A549 treated with CORT108297 at 1 μM for 4 hours (cell line): ENCODE measurements at places on chromosomes 2 and 18. TPM values are rescaled to one million over a fixed set of nuclear protein-coding genes. Genes with fewer than 3 reads are reported as not detected.

SAG gene
- total RNA-seq, result not detected in 5 replicates

RNF152 gene
- 0.02 to 0.06 TPM (median 0.04 TPM) in 4 of 5 replicates, not detected in the other for total RNA-seq

UBXN4 gene
- 33.0 to 47.0 TPM (median 41.2 TPM) in 5 replicates for total RNA-seq

STAT4 gene
- total RNA-seq, result 3.2 to 4.2 TPM (median 3.7 TPM) in 5 replicates

STPG4 gene
- total RNA-seq, result 0.05 TPM in 1 of 5 replicates, not detected in the others
